Activated naive CD8-positive, alpha-beta T cell treated with anti-CD3 and anti-CD28 coated beads, Interleukin-2, amount 10 ng/mL, durations not matched to agents 7 days and 5 days (primary cell): ENCODE measurements at places on chromosomes 5 and 9. TPM values are rescaled to one million over a fixed set of nuclear protein-coding genes. Genes with fewer than 3 reads are reported as not detected.

The CREBRF gene
- 40.4 TPM for total RNA-seq

The STKLD1 gene
- total RNA-seq, result 0.91 TPM

The VAV2 gene
- 4.7 TPM for total RNA-seq

The SV2C gene
- total RNA-seq, result 0.03 TPM

The CBY3 gene
- total RNA-seq, result not detected

The PLEKHG4B gene
- not detected for total RNA-seq

The ST8SIA4 gene
- 37.0 TPM for total RNA-seq

The PCDHA1 gene
- not detected for total RNA-seq

The GFPT2 gene
- total RNA-seq, result 9.5 TPM

DNA sequence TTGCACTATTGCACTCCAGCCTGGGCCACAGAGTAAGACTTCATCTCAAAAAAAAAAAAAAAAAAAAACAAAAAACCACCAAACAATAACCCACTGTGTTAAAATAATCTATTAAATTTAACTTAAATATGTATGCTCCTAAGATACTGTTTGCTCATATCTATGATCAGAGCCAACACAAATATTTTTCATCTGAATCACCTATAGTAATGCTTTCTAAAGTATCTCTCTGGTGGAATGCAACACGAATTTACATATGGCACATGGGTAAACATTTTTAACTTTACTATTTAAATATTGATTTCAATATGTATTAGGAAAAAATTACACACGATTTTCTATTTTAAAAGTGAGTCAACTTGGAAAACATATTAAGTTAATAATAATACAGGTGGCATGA, 196.4 kb downstream of the RFX3 start:
- DNase-seq, result no peak

GRCh38 chr9:35649431-35650340, 1.0 kb downstream of the SIT1 start:
- peak; percentile 67 for DNase-seq

DNA sequence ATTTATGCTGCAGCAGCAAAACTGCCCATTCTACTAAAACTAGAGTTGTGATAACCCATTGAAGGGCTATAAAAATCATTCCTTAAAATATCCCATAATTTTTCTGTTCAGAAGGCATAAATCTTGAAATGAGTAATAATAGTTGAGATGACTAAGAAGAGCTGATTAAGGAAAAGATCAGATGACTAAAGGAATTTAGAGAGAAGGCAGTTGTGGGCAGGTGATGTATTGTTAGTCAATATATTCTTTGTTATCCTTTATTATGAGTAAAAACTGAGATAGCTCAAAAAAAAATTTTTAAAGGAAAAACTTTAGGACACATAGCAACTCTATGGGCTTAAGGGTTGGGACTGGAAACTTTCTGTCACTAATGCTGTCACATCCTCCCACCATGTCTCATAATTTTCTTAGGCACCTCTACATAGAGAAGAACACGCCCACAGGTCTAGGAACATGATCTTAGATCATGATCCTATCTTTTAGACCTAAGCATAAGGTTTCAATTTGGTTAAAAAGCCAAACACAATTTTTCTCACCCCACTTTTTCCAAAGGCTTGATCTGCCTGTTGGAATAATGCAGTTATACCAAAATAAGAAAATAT, 597.5 kb upstream of the MEF2C start:
- no peak for DNase-seq

- peak; percentile 65 for DNase-seq
These were observed at the start of gene PTCH1 for GRCh38 chr9:95516734-95517558. Gene PTCH1, minus strand, starts transcription at chr9:95516971.

DNA sequence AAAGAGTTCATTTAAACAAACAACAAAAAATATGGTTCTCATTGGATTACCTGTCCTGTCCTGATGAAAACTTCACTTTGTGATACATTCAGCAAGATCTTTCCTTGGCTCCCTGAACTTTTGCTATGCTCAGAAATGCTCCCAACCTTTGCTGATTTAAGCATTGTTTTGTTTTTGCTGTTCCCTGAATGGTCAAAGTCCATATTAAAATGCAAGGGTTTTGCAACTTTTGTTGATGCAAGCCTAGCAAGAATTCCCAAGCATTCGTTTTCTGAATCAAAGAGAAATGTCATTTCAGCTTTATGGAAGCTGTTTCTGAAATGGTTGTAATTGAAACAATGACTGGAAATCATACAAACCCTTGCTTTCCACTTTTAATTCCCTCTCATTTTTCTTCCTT, 3.1 kb upstream of the SFXN1 start:
- DNase-seq, result no peak

GRCh38 chr5:50501491-50502228, 60.6 kb upstream of the EMB start:
- no peak for DNase-seq

DNA sequence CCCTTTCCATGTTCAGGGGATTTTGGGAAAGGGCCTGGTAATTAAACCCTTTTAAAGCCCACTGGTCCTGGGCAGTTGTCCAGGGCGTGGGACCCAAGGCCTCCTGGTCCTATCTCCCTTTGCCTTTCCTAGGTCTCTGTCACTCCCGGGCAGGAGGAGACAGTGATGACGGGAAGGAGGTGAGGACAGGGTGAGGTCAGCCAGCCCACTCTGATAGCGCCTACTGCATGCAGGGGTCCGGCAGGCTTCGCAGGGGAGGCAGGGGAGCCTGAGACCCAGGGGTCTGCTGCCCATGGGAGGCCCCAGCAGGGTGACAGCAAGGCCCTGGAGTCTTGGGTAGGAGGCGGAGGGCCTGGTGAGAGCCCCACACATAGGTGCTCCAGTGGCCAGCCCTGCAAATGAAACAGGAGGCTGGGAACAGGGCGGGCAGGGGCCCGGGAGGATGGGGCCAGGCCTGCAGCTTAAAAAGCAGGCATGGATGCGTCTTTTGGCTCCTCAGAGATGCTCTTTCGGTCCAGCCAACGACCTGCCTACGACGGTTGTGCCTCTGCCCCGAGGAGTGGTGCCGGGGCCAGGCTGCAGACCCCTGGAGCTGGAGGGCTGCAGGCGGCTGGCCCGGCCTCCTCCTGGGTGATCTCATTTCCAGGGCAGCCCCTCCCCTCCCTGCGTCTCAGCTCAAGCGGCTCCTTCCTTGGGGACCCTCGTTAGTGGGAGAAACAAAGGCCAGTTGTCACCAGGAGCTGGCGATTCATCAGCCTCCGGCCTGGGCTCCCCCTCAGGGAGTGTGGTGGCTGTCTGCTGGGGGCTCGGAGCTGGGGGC, 6.7 kb upstream of the RXRA start:
- DNase-seq, result no peak

GRCh38 chr5:31551878-31552277, 19.8 kb downstream of the C5orf22 start:
- DNase-seq, result no peak

DNA sequence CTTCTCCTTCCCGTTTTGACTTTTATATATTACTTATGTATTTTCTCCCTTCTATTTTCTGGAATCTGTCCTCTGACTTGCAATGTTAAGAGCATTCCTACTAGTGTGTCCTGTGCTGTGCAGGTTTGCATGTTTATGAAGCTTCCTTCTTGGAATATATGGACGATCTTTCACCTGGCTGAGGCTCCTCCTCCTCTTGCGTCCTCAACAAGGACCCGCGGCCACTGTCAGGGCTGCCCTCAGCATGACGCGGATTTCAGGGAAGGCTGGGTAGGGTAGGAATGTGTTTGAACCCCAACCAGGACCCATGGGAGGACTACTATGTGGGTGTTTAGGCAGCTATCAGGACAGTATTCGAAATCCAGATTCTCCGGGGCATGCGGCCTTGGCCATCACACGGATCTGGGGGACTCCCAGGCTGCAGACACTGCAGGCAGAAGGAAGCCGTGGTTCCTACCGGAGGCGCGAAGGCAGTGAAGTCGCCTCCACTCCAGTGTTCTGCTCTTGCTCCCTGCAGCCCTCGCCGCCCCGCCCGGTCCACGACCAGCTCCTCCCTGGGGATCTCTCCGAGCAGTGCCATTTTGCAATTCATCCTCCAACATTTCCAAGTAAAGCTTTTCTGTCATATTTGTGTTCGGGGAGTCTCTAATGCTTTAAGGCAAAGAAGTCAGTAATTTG, 37.0 kb upstream of the OSMR start:
- DNase-seq, result no peak

DNA sequence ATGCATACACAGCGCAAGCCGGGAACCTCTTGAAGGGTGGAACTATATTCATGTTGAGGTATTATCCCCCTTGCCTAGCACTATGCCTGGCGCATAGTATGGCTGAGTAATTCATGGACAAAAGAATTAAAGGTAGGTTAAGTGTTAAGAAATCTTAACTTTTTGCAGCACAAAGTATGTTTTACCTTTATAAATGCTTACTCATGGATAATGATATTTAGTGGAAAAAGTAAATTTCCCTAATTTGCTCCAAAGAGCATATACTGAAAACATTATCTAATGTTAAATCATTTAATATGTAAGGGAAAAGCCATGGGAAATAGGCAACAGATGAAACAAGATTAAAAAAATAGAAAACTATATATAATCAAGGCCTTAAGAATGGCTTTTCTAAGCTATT, 296.2 kb downstream of the PJA2 start:
- DNase-seq, result no peak

GRCh38 chr9:100277166-100277979, 75.4 kb downstream of the TEX10 start:
- no peak for DNase-seq

DNA sequence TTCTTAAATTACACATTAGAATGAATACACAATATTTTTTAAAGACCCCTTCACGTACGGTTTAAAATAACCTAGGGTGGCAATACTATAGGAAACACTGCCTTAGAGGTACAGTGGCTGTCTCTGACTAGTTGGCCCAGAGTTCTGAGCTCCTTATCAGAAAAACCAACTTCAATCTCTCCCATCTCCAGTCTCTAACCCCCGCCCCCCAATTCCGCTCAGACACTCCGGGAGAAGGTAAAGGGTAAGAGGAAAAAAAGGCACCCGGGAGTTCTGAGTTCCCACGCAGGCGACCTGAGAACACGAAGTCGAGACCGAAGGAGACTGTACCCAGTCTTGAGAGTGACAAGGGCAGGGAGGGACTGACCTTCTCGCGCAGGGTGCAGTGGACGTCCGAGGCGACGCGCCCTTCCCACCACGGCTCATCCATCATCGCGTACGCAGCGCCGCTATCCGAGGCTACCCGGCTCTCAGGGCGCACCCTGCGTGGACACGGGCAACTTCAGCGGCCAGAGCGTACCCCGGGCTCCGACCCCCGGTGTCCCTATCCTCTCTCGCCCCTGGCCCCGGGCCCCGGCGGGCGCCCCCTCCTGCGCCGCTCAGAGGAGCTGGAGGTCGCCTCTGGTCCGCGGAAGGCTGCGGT, 752 bp downstream of the CCNJL start:
- DNase-seq, result peak; percentile 34

- DNase-seq, result no peak
These were observed 40.8 kb upstream of the ORM1 start for GRCh38 chr9:114282104-114282485.

GRCh38 chr5:156376751-156377150, 49.8 kb downstream of the SGCD start:
- DNase-seq, result no peak
